NCI-H1417 treated with DMSO at 0.1 percent for 48 hours (cell line): ENCODE measurements at places on chromosomes 1 and 21.

DNA sequence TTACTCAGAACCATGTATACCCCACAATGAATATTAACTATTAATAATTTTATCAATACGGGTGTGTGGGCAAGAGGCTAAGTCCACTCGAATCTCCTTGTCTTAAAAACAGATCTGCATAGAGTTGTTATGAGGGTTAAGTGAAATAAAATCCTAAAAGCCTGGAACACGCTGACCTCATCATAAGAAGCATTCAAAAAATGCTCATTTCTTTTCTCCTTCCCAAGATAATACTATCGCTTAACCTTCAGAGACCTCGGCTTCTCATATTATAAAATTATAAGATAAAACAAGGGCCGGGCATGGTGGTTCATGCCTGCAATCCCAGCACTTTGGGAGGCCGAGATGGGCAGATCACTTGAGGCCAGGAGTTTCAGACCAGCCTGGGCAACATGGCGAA, 35.1 kb downstream of the LPAR3 start:
- no peak for DNase-seq

DNA sequence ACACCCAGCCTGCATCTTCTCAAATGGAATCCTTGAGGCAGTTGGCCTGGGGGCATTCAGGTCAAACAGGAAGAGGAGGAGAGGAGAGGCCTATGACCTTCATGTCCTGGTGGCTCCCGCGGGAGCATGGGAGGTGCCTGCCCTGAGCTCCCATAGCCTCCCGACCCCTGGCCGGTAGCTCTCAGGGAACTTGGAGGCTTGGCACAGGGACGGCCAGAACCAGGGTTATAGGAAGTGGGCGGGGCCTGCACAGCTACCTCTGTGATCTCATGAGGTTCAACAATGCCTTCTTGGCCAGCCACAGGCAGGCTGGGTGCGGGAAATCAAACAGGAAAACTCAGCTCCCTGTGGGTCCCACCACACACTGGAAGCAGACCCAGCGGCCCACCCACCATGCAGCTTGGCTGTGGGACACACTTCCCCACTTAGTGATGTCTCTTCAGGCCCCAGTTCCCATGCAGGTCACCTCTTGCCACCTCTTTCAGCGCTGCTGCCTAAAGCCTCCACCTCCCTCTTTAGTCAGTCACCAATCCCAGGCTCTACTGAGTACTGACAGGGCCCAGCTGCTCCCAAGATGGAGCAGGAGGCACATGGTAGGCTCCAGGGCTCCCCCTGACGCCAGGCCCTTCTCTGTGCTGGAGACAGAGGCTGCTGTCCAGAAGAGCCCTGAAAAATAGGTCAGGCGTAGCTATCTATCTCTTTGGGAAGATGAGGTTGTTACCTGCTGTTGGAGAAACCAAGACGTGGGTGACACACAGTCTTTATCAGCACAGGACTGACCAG, at the start of gene SLFNL1:
SLFNL1 (minus strand) TSS at position 200 of the 783 bp plus-strand sequence. CDS start 1,065 bp downstream, outside the sequence.
- no peak for DNase-seq

GRCh38 chr1:205812271-205812877, 624 bp downstream of the SLC41A1 start:
- no peak for DNase-seq

DNA sequence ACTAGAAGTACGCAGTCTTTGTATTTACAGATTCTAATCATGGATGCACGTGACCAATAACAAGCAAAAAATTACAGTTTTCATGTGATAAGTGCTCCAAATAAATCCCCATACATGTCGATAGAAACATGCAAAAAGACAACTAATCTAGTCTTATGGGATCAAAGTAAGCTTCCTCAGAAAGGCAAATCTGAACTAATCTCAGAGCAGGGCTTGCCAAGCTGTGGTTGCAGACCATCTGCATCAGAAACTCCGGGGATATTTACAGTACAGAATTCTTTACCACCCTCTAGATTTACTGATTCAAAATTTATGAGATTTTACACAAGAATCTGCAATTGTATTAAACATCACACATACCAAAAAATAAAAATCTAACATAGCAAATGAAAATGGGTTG, 1435.5 kb downstream of the MRPL39 start:
- no peak for DNase-seq

GRCh38 chr1:62716397-62716796, 28.2 kb upstream of the DOCK7 start:
- no peak for DNase-seq

GRCh38 chr1:86150553-86151055, 6.0 kb downstream of the COL24A1 start:
- DNase-seq, result no peak

GRCh38 chr1:214604523-214604922, 1.5 kb downstream of the CENPF start:
- DNase-seq, result no peak

GRCh38 chr1:192626366-192627179, 9.4 kb upstream of the RGS13 start:
- DNase-seq, result no peak

DNA sequence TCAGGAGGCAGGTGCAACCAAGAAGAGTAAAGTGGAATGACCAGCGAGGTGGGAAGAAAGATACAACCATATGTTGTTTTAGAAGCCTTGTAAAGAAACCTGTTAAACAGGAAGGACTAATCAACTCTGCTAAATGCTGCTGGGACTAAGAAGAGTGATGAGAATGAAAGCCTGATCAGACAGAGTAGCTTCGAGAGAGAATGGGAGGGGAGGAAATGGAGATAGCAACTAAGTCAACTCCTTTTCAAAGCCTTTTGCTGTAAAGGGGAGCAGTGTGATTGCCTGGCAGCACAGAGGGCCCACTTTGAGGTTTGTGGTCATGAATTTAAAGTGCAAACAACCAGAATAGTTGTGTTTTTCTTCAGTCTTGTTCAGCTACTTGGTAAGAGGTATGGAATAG, 31.4 kb downstream of the SLC30A7 start:
- DNase-seq, result no peak

GRCh38 chr1:230169454-230170152, 102.6 kb downstream of the GALNT2 start:
- no peak for DNase-seq

DNA sequence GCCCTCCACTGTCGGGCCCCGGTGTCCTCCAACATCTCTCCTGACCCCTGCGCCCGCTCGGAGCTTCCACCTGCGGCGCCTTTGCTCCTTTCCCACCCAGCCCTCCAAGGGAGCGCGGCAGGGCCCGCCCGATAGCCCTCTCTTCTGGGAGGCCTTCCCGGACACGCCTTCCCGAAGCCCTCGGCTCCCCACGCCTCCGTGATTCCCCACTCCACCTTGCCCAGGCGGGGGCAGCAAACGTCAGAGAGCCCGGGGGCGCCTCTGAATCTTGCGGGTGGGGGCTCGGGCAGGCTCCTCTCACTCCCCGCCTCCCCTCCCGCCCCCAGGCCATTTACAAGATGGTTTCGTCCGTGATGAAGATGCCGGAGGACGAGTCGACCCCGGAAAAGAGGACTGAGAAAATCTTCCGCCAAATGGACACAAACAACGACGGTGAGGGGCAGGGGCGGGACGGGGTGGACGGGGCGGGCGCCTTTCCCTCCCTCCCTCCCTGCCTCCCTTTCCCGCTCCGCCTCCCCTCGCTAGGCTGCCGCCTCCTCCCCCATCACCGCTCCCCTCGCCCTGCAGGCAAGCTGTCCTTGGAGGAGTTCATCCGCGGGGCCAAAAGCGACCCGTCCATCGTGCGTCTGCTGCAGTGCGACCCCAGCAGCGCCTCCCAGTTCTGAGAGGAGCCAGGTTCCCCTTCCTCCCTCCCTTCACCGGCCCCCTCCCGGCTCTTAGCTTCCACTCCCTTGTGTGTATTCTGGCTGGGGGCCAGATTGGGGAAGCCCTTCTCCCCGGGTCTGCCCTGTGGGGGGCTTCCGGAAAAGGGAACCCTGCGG, 7.1 kb downstream of the HPCA start:
- DNase-seq, result no peak

GRCh38 chr1:65036570-65037051, 70.3 kb upstream of the JAK1 start:
- no peak for DNase-seq

GRCh38 chr21:33334824-33335223, 10.1 kb downstream of the IFNAR1 start:
- no peak for DNase-seq

DNA sequence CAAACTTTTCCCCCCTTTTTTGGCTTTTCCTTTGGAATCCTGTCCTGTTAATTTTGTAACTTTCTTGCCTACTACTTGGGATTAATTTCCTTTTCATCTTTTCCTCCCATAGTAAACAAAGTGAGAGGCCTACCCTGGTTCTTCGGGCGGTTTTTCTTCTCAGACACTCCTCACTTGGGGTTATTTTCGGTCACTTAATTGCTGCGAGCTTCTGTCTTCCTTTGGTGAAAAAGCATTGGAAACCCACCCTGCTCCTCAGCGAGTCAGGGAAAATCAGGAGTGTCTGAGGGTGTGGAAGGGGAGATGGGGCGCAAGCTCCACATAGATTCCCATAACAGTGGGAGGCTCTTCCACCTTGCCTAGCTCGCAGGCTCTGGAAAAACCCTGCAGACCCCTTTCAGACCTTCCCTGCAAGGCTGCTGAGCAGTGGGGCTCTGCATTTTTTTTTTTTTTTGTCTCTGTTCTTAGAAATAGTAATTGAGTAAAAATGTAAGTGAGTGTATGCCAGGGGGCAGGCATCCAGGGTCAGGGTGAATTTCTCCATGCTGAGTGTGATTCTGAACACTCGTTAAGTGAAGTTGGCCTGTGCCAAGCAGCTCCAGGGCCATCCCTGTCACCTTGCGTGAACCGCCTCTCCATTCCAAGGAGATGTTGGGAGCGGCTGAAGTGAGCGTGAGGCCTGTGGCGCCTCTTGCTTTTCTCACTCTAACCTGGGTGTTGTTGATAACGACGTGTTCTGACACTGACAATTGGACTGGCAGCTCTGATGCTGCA, 20.3 kb downstream of the TGFB2 start:
- DNase-seq, result no peak

GRCh38 chr1:232868793-232869491, 63.7 kb downstream of the MAP10 start:
- no peak for DNase-seq

DNA sequence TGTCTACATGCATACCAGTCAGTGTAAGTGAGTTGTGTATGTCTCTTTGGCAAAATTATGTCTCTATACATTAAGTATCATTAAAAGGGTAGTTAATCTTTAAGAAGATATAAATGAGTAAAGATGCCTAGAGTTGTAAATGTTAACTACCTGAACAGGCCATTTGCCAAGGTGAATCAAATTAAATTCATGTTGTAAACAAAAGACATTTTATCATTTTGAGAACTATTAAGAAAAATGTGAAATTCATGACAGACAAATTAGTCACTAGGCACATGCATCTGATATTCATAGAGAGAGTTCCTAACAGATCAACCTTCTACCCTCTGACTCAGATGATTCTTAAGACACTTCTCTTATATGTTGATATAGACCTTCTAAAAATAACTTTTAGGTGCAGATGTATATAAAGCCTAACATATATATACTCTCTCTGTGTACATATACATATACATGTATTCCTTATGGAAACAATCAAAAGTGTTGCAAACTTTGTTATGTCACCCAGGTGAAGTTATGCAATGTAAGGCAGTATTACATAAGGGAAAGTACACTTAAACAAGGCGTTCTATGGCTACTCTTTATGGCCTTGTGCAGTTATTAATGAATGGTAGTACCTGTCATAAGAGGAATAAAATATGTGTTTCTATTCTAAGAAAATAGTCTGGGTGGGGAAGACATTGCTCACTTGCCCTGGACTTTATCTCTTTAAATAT, at the start of gene TMPRSS15:
TMPRSS15 (minus strand) TSS at position 51 of the 716 bp plus-strand sequence. CDS start 163 bp downstream, outside the sequence.
- no peak for DNase-seq

DNA sequence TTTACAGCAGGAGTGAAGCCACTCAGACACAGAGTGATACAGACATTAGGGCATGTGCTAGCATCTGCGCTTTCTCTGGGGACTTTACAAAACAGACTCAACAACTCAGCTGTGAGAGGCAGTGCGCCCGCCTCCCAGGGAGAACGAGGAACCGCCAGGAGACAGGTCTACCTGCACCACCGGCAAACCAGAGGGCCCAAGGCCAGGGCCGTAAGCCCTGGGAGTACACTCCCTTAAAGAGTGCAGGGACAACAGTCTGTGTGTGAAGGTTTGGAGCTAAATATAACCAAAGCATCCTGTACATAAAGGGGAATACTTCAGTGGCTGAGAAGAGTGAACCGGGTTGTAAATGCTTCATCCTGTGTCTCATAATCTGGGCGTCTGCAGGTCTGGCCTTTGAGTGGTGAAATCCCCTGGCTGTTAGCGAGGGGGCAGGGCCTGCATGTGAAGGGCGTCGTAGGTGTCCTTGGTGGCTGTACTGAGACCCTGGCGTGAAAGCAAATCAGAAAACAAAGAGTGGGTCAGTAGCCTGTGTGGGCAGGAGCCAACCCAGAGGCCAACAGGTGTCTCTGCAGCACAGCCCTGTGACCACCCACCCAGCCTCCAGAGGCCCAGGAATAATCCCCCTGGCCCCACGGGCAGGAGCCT, 86.9 kb downstream of the CD247 start:
- DNase-seq, result no peak
